Activated CD8-positive, alpha-beta memory T cell treated with anti-CD3 and anti-CD28 coated beads for 1 hour (primary cell): ENCODE measurements at places on chromosomes 3 and 15.

DNA sequence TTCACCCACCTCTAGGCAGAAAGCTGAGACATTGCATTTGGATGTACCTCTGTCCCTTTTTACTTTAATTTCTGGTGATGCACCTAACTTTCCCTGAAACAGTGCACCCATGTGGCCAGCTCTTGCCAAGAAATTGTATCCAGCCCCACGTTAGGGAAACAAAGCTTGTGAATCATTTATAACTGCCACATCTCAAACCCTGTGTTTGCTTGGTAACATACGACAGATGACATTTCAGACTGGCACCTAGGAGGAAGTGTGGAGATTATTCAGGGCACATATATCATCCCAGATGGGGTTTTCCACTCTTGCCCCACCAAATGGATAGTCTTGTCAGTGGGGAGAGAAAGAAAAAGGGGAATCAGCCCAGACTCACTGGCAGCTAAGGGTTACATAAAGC, 2.1 kb downstream of the CYB561D2 start:
- no peak for DNase-seq

DNA sequence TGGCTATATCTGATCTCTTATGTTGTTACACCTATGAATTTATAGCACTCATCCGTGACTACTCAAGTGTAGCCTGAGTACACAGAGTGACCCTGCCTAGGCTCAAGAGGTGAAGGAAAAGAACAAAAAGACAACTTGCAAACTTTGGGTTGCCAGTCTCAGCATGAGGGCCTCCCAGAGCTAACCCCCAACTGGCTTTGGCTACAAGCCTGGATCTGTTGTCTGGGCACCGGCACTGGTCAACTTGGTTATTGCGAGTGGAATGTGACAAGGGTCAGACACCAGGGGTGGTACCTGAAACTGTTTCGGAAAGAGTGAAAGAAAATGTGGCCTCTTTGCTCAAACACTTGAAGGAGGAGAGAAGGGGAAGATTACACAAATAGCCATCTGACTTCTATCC, 49.5 kb upstream of the BCL6 start:
- DNase-seq, result no peak

DNA sequence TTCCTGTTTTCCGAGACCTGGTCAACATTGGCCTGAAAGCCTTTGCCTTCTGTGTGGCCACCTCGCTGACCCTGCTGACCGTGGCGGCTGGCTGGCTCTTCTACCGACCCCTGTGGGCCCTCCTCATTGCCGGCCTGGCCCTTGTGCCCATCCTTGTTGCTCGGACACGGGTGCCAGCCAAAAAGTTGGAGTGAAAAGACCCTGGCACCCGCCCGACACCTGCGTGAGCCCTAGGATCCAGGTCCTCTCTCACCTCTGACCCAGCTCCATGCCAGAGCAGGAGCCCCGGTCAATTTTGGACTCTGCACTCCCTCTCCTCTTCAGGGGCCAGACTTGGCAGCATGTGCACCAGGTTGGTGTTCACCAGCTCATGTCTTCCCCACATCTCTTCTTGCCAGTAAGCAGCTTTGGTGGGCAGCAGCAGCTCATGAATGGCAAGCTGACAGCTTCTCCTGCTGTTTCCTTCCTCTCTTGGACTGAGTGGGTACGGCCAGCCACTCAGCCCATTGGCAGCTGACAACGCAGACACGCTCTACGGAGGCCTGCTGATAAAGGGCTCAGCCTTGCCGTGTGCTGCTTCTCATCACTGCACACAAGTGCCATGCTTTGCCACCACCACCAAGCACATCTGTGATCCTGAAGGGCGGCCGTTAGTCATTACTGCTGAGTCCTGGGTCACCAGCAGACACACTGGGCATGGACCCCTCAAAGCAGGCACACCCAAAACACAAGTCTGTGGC, 16.9 kb downstream of the TMEM43 start:
- DNase-seq, result no peak

- no peak for DNase-seq
Measured at GRCh38 chr3:143847787-143848631, at the start of gene SLC9A9. Gene SLC9A9, minus strand, starts transcription at chr3:143848468. Its CDS starts 146 bp downstream, at chr3:143848322.

DNA sequence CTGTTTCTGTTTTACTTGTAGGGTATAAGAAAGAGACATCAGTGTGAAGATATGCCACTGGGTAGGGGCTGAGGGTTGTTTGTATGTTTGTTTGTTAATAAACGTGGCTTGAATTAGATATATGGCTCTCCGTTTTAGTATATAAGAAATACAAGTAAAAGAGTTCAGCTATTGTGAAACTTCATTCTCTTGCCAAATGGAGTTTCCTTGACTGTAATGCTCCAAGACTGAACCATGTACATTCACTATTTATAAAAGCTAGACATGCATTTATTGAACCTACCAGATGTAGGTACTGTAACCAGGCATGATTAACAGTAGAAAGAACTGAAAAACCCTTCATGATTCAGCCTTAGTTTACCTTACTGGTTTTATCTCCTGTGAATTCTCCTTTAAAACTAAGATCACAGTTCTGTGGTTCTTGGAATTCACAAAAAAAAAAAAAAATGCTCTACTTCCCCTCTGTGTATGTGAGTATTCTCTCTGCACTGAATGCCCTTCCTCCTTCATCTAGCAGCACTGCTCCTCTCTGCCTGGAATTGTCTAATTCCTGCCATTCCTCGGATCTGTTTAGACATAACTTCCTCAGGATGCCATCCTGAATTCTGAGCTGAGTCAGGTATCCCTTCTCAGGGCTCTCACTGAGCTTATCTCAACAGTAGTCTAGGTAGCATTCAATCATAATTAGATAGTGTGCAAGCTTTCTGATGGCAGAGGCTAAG, 504.4 kb downstream of the FHIT start:
- no peak for DNase-seq

DNA sequence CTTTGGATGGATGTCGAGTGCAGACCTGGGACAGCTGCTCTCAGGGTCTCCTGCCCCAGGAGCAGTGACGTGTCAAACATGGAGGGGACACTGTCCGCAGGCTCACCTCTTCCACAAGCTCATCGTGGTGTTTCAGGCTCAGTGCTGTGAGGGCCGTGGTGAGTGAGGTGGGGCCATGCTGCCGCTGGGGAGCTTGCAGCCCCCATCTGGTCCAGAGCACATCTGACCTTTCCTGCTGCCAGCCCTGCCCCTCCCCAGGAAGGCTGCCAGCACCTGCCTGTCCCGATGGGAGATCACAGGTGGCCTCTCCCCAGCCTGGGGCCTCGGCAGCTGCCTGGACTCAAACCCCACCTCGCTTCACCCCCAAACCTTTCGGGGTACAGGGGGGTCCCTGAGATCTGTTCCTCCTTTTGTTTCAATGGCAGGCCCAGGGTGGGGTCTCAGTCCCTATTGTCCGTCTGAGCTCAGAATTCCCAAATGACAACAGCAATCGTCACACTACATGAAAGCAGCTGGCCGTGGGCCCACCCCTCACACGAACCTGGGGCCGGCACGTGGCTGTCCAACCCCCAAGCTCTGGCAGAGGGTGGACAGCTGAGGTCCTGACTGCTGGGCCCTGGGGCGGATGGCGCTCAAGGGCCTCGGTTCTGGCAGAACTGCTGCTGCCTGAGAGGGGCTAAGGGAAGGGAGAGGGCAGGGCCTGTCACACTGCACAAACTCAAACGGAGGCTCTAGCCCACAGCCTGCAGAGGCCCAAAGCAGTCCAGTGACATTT, 65.0 kb upstream of the RPL32 start:
- no peak for DNase-seq

DNA sequence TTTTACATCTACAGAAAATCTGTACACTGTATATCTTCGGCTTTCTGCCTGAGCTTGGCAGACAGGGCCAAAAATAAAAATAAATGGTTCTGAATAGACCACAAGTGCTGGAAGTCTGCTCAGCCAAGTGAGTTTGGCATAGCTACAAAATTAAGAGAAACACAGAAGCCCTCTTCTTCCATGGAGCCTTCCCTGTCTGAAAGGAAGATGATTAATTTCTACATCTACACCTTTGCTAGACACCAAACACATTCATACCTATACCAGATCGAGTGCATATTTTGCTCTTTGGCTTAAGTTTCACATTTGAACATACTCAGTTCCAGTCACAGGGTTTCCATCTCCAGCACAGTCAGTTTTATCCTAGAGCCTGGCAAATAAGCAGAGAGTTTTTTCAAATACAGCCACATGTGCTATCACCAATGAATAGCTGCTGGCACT, 224.6 kb downstream of the GREM1 start:
- no peak for DNase-seq

GRCh38 chr3:29686889-29687592, 406.2 kb downstream of the RBMS3 start:
- DNase-seq, result no peak

GRCh38 chr3:186870421-186871201, 28.1 kb downstream of the ADIPOQ start:
- no peak for DNase-seq
